Bronchus fibroblast of lung (primary cell): ENCODE measurements at places on chromosomes 11 and 22. TPM values are rescaled to one million over a fixed set of nuclear protein-coding genes. Genes with fewer than 3 reads are reported as not detected.

Gene FAT3
- 0.59 and 0.84 TPM in 2 replicates for total RNA-seq

Gene IGF2
- total RNA-seq = 19.8 and 21.6 TPM in 2 replicates

Gene DNAJB7
- total RNA-seq = not detected in 2 replicates

Gene SMC1B
- not detected in 2 replicates for total RNA-seq

Gene RIMBP3B
- 0.30 TPM in 1 of 2 replicates, not detected in the other for total RNA-seq

Gene HYLS1
- total RNA-seq = 10.9 and 12.6 TPM in 2 replicates

Gene MOV10L1
- 0.67 and 1.6 TPM in 2 replicates for total RNA-seq

Gene GGTLC3
- total RNA-seq = not detected in 2 replicates

Gene APOL3
- total RNA-seq = 3.1 and 3.9 TPM in 2 replicates

Gene C1QTNF4
- total RNA-seq = 1.8 and 2.8 TPM in 2 replicates

Gene SLC5A1
- total RNA-seq = not detected in 2 replicates

Gene PAX6
- total RNA-seq = not detected in 2 replicates

Gene CCDC89
- 4.0 and 5.2 TPM in 2 replicates for total RNA-seq

Gene C11orf87
- total RNA-seq = not detected in 2 replicates

Gene LRRC56
- 0.30 and 0.34 TPM in 2 replicates for total RNA-seq

Gene SCGB1C1
- total RNA-seq = not detected in 2 replicates

Gene SNX32
- 0.15 and 0.67 TPM in 2 replicates for total RNA-seq

Gene SUSD2
- total RNA-seq = 2.9 and 3.1 TPM in 2 replicates

Gene P2RY2
- under 0.01 and 0.17 TPM in 2 replicates for total RNA-seq

Gene DBX1
- not detected in 2 replicates for total RNA-seq

Gene MPPED1
- total RNA-seq = not detected in 2 replicates

Gene IFTAP
- 31.1 and 31.4 TPM in 2 replicates for total RNA-seq

Gene NRGN
- total RNA-seq = 6.6 and 7.1 TPM in 2 replicates

Gene SPI1
- not detected in 2 replicates for total RNA-seq

Gene DEPDC5
- total RNA-seq = 7.3 and 7.4 TPM in 2 replicates

Gene PHOX2A
- not detected in 2 replicates for total RNA-seq

Gene ZNF280B
- 0.67 and 1.2 TPM in 2 replicates for total RNA-seq

Gene BCO2
- under 0.01 TPM in 2 replicates for total RNA-seq

Gene CREB3L1
- 34.6 and 37.0 TPM in 2 replicates for total RNA-seq
